PC-9 (cell line): ENCODE measurements at places on chromosomes 7 and 10. TPM values are rescaled to one million over a fixed set of nuclear protein-coding genes. Genes with fewer than 3 reads are reported as not detected.

The GPR85 gene
- 0.30 and 0.65 TPM in 2 replicates for total RNA-seq

The ADGRA1 gene
- not detected in 2 replicates for total RNA-seq

The TBRG4 gene
- total RNA-seq: 117 and 120 TPM in 2 replicates

The FRMD4A gene
- 17.8 and 18.3 TPM in 2 replicates for total RNA-seq

The DUSP5 gene
- total RNA-seq: 14.2 and 19.0 TPM in 2 replicates

The ZNF107 gene
- 4.8 and 6.0 TPM in 2 replicates for total RNA-seq

The GRM8 gene
- total RNA-seq: not detected in 2 replicates

The TAS2R5 gene
- 1.1 and 2.1 TPM in 2 replicates for total RNA-seq

- peak; percentile 41 for DNase-seq
Measured at GRCh38 chr7:36387435-36388231, 2.0 kb upstream of the ANLN start.

- no peak for DNase-seq
Measured at GRCh38 chr7:147653456-147653855, 937.1 kb upstream of the C7orf33 start.

- no peak for DNase-seq
Measured at GRCh38 chr10:112593023-112593422, 146.0 kb downstream of the VTI1A start.

GRCh38 chr10:102538811-102539210 lies 35.0 kb downstream of the SUFU start:
- DNase-seq: no peak

GRCh38 chr10:92740762-92741161 lies 51.0 kb downstream of the HHEX start:
- no peak for DNase-seq

- no peak for DNase-seq
Measured at GRCh38 chr10:110368002-110368401, 63.3 kb upstream of the SMNDC1 start.

GRCh38 chr10:12717981-12718707 lies 283.4 kb downstream of the CCDC3 start:
- no peak for DNase-seq

GRCh38 chr7:35492451-35493175 lies 202.3 kb downstream of the HERPUD2 start:
- no peak for DNase-seq

DNA sequence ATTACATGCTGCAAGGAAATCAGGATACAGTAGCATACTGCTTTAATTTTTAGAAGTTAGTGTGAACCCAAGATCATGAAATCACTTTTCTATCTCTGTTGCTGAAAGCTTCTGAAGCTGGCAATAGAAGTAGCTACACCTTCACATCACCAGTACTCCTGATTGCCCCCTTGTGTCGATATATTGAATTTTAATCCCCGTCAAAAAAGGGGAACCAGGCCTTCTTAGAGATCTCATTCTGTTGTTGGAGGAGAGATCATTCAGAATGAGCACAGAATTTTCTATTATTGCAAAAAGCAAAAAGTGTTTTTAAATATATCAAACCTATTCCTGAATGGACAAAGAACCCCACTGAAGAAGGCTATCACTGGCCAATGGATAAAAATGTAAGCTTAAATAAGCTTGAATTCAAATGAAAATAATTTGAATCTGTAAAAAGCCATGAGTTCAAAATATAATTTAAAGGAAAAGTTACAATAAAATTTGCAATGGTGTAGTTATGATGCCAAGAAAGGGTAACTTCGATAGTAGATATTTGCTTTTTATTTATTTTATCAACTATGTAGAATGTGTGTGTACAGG lies 39.7 kb upstream of the TEX47 start:
- DNase-seq: peak; percentile 5

DNA sequence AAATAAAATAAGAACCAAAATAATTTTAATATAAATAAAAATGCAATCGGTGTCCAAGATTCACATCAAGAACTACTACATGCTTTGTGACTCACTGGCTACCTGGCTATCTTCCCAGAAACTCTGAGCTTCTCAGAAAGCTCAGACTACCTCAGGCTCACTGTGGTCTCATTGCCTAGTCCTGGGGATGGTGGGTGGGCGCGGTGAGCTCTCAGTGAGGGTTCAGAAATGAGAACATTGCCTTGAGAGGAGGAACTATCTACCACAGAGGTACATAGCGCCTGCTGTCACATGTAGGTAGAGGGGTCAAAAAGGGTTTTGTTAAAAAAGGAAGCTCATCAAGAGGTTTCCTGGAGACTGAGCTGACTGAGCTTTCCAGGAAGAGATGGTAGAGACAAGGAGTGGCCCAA lies 108.0 kb downstream of the WDFY4 start:
- DNase-seq: no peak

- DNase-seq: no peak
Measured at GRCh38 chr10:131618587-131619267, 282.1 kb upstream of the PPP2R2D start.

- DNase-seq: no peak
Measured at GRCh38 chr10:31822616-31823318, 105.9 kb downstream of the ARHGAP12 start.

DNA sequence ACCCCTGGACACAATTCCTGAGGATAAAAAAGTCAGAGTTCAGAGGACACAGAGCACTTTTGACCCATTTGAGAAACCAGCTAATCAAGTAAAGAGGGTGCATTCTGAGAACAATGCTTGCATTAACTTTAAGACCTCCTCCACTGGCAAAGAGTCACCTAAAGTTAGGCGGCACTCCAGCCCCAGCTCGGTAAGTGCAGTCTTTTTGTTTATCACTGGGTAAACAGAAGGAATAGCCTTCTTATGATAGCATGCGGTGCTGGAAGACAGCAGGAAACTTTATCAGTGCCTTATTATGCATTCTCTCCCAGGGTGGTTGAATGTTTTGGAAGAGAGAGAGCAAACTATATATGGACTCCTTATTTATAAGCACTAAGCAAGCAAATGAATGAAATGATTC lies 130.5 kb downstream of the CDK14 start:
- no peak for DNase-seq

- DNase-seq: peak; percentile 93
Measured at GRCh38 chr10:69861251-69862240, 59.8 kb downstream of the COL13A1 start.

DNA sequence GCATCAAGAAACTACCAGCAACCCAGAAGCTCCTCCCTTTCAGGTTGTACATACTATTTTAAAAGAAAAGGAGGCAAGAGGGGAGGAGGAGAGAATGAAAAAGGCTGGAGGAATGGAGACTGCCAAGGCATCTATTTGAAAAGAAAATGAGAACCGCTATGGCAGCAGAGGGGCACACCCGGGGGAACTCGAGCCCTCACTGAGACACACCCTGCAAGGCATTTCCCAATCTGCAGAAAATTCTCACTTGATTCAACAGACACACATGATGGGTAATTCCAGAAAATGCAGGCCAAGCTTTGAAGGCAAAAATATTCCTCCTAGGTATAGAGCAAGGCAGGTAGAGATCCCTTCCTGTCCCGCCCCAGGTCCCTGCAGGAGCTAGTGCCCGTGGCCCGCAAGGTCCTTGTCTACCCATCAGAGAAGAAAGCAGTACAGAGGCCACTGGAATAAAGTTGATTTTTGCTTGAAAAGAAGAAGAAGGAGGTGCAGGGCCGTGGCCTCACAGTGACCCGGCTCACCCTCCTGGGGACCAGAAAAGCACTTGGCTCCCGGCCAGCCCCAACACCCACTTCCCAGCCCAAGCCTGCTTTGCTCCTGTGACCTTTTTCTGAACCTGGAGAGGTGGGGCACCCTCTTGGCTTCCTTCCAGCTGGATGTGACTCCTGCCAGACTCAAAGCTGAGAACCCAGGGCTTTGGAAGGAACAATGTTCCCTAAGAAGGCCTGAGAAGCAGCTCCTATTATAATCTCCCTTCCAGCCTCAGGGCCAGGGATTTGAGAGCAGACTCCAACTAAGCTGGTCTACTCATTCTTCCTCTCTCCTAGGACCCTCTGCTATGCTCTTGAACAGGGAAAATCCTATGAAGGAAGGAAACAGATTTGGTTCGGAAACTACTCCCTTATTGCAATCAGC lies 6.2 kb upstream of the PIK3CG start:
- DNase-seq: peak; percentile 86

GRCh38 chr10:43773736-43774135 lies 125.1 kb upstream of the ZNF32 start:
- DNase-seq: no peak

DNA sequence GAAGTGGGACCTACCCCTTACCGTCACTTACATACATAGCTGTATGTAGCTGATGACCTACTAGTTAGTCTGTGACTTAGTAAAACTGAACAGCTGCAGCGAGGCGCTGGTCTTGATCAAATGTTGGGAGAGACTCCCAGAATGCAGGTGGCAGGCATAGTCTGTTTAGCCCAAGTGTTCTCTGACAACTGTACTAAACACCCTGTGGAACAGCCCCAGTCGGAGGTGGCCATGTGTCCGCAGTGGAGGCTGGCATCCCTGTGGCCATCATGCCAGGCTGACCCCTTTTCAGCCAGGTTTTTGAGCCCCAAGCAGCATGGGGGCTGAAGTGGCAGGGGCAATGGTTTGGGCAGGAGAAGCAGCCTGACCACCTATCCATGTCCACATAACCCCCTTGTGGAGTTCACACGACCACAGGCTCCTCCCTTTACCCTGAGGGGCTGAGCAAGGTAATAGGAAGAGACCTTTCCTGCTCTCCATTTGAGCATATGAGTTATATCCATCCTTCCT lies 7.2 kb downstream of the ADCY1 start:
- no peak for DNase-seq

DNA sequence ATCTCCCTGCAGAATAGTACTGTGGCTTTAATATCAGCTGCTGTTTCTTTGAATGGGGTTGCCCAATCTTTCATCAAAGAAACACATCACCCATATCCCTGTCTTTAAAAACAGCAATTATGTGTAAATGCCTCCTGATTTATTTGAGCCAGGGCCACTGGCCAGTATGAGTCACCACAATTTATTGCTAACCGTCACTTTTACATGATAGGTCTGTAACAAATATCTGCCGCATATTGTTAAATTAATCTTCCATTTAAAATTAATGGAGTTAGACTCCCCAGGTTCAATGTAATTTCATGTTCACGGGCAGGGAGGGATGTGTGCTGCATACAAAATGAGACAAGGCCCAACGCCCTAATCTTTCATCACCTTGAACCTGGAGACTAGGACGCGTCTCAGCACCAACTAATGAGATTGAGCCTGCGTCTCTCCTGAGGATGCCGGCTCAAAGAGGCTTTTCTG lies 673.4 kb downstream of the AUTS2 start:
- no peak for DNase-seq

DNA sequence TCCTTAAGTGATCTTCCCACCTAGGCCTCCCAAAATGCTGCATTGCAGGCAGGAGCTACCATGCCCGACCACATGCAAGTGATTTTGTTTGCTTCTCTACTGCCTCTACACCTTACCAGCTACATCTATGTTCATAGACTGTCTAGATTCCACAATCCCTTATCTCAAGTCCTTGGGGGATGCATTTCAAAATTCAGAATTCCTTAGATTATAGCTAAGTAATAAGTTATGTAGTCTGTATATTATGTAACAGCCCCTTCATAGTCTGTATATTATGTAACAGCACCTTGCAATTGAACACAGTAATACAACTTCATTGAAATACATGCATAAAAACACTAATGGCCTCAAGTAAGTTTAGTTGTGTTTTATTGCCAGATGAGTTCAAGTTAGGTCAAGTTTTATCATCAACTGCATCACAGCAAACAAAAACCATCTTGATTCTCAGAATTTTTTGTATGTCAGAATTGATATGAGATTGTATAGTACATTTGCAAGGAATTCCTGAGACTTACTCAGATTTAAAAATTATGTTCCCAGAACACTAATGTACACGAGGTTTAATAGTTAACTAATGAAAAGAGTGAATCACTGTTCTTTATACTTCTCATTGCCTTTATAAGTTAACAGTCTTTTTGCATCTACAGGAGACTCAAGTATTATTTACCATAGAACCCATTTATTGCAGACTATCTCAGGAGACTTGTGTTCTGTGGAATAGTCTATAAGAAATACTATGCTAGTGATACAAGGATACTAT lies 11.6 kb upstream of the FOXP2 start:
- no peak for DNase-seq

- DNase-seq: no peak
Measured at GRCh38 chr7:105132835-105133234, 118.8 kb downstream of the KMT2E start.

GRCh38 chr7:127047521-127047920 lies 205.2 kb downstream of the GRM8 start:
- DNase-seq: no peak

DNA sequence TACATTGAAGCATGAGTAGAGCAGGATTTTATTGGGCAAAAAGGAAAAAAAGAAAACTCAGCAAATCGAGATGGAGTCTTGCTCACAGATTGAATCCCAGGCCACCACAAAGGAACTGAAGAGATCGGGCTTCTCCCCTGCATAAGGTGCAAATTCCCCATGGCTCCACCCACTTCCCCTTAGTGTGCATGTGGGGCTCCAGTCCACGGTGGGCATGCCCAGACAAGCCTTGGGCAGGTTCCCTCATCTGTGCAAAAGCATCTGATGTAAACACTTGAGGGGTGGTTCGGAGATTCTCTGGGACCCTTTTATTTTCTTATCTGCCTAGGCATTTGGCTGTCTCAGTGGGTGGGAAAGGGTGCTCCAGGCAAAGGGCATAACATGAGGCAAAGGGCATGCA lies 150.7 kb downstream of the CFTR start:
- no peak for DNase-seq

DNA sequence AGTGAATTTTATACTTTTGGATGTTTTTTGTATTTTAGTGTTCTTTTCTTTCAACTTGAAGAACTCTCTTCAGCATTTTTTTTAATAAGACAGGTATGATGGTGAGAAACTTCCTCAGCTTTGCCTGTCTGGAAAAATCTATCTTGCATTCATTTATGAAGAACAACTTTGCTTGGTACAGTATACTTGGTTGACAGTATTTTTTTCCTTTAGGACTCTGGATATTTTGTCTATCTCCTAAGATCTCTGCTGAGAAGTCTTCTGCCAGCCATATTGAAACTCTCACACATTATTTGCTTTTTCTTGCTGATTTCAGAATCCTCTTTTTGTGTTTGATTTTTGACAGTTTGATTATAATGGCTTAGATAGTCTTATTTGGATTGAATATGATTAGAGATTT lies 405.0 kb upstream of the GHITM start:
- DNase-seq: no peak

- DNase-seq: peak; percentile 8
Measured at GRCh38 chr7:149727899-149728476, 45.4 kb downstream of the ZNF467 start.

DNA sequence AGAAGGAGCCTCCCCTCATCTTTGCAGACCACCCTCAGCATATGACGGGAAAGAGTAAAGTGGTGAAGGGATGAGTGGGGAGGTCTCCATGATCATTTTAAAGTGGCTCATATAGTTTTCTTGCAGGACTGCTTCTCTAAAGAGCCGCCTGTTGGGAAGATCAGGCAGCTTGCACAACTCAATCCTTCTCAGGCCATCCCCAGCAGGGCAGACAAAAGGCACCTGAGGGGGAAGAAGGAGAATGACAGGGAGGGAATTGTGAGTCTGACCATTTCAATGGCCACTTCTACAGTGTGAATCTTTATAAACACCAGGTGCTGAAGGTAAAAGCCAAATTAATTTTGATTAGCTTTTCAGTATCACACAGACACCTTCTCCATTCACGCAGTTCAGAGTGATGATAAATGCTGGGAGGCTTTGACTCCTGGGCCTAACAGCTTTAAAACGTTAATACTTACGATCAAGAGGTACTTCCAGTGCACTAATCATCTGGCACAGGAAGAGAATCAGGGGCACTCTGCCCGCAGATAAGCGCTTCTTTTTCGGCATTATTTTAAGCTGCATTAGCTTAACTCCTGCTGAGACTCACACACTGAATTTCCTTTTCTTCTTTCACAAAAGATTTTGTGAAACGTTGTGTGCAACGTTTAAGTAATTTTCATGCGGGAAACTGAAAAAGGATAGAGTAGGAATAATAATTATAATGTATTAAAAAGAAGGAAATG lies 109.5 kb upstream of the LAMB4 start:
- no peak for DNase-seq
